ENCODE measurements at places on chromosomes 13 and 19.

DNA sequence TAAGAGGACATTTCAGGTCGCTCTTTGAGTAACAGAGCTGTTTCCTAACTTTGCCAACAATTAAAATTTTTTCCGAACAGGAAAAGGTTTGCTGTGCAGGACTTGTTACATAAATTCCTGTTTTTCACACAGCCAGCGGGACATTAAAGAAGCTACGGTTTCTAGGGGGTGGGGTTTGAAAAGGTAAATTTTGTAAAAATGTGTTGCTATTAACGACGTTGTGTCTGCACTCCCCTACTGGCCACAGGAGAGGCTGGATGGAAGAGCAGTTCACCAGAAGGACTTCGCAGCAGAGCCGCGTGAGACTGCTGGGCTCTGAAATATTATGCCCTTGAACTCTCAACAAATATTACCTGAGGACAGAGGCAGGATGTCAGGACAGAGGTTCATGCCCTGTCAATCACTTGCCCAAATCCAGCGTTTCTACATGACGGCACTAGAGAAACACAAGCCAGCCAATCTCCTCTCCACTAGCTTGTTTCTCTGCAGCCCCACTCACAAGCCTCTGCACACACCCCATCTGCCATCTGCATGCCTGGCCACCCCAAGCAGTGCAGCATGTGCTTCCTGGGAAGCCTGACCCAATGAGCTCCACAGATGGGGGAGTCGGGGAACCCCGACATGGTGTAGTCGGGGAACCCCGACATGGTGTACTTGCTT is 102.0 kb downstream of the FOXO1 start:
- DNase-seq: no peak

- no peak for DNase-seq
Measured at GRCh38 chr19:46536391-46536790, 40.7 kb upstream of the PNMA8B start.

- no peak for DNase-seq
Measured at GRCh38 chr13:41613984-41614661, 156.8 kb downstream of the RGCC start.

DNA sequence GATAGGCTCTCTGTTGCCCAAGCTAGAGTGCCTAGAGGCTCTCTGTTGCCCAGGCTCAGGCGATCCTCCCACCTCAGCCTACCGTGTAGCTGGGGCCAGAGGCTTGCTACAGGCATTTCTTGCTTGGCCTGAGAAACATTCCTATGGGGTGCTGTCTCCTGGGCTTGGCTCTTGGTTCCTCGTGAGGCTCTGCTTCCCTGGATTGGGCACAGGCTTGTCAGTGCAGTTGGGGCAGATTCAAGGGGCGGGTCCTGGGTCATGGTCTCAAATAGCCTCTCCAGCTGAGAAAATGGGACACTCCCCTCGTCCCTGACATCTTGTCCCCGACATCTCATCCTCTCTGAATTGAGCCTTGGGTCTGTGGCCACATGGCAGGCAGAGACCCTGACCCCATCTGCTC is 4.9 kb downstream of the TSSK6 start:
- no peak for DNase-seq

DNA sequence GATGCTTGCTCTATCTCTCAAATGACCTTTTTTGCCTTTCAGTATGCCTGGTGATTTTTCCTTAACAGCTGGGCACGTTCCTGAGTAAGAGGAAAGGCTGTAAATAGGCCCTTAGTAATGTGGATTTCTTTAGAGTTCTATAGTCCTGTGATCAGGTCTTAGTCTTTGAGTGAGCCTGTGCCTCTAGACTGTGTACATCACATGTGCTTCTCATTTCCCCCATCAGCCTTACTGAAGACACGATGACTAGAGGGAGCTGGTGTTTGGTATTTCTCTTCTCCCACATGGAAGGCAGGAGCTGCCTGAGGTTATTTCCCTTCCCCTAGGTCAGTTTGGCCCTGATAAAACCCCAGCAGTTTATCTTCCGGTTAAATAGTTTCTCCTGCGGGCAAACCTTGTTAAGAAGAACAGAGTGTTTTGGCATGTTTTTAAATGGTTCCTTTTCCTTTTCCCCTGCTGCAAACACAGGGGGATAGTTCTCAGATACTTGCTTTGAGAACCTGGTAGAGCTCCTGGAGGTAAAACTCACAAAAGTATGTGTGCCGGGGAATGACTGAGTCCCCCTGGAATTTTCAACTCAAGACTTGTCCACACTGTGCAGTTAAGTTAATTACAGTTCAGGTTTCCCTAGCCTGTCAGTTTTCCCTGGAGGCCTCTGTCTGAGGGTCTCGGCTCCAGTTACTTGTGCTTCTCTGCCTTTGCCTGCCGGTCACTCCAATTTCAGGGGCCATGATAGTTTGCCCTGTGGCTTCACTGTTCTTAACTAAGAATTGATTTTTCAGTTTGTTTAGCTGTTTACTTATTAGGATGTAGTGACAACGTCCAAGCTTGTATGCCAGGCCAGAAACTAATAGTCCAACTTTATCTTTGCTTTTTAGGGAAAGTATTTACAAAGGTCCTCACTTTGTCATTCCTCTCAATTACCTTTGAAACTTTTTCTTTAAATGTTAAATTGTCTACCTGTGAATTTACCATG is 94.4 kb downstream of the URI1 start:
- DNase-seq: no peak

DNA sequence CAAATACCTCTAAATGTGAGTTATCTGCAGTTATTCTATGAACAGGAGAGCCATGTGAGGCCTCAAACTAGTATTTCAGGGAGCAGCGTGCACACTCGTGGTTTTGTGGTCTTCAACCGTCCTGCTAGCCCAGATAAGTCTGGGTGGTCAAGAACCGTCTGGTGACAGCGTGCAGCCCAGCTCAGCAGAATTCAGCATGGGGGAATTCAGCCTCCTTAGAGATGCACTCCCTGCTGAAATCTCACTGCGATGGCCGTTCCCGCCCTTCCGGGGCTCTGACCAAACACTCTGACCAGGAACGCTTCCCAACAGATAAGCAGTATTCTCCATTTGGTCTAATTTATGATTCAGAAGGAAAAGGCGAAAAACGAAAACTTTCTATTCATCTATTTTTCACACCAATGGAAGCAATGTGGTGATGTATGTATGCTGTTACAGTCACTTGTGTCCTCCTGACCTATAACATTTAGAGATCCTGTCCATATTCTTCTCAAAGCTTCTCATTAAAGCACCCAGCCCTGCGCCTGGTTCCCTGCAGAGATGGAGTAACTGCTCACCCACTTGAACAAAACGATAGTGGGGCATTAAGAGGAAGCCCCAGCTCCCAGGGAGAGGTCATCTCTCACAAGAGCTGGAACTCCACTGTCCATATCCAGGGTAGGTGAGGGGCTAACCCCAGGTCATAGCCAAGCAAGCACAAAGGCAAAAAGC is 2.9 kb downstream of the ANKRD27 start:
- no peak for DNase-seq

DNA sequence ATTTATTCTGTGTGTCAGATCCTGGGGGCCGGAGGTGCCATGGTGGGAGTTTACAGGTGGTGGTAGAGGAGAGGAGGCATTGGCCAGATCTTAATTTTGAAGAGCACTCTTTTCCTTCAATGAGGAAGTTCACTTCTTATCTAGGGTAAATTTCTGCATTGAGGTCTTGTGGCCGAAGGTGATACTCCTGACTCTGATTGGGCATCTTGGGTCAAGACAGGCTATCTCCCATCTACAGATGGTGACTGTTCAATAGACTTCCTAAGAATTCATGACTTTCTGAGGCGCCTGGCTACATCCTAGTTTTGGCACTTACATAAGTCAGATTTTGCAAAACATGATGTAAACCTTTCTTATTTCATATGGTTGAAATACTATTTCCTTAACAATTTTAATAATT is 135.2 kb downstream of the SUCLA2 start:
- no peak for DNase-seq

- DNase-seq: no peak
Measured at GRCh38 chr13:71695662-71696061, 171.3 kb downstream of the DACH1 start.

DNA sequence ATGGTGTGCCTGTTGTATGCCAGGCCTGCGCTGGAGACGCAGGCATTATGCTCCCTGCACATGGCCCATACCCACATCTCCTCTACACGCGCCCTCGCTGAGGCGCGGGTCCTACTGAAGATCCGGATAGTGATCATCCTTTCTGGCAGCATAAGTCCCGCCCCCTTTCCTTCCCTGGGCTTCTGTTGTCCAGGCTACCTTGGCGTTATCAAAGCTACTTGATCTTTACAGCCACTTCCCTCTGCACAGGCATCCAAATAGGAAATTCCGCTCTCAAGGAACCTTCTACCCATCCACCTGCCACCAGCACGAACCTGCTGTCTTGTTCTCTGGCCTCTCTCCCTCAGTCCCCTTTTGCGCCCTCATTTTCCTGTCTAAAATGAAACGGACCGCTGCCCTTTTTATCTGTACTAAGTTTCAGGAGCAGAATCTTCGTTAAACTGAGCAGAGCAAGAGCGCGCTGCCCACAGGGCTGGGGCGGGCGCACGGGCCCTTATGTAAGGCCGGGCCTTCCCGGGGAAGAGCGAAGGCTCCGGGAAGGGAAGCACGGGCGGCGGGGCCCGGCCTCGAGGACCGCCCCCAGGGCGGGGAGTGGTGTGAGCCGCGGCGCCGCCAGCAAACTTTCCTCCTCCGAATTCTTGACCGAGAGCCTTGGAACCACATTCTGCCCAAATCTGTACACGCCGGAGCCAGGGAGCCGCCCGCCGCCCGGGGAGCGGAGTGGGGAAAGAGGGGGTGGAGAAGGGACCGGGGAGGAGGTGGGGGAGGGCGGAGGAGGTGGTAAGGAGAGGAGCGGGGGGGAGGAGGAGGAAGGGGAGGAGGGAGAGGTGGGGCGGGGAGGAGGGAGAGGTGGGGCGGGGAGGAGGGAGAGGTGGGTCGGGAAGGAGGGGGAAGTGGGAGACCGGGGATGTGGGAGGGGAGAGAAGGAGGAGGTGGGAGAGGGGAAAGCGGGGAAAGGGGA is 920 bp upstream of the UBE2L5 start:
- DNase-seq: no peak
